Activated CD8-positive, alpha-beta memory T cell treated with anti-CD3 and anti-CD28 coated beads, Interleukin-2, amount 10 ng/mL, durations not matched to agents 7 days and 5 days (primary cell): ENCODE measurements at places on chromosomes 16 and 17. TPM values are rescaled to one million over a fixed set of nuclear protein-coding genes. Genes with fewer than 3 reads are reported as not detected.

GRCh38 chr17:43932357-43932756 is 9.9 kb downstream of the PPY start:
- no peak for DNase-seq

DNA sequence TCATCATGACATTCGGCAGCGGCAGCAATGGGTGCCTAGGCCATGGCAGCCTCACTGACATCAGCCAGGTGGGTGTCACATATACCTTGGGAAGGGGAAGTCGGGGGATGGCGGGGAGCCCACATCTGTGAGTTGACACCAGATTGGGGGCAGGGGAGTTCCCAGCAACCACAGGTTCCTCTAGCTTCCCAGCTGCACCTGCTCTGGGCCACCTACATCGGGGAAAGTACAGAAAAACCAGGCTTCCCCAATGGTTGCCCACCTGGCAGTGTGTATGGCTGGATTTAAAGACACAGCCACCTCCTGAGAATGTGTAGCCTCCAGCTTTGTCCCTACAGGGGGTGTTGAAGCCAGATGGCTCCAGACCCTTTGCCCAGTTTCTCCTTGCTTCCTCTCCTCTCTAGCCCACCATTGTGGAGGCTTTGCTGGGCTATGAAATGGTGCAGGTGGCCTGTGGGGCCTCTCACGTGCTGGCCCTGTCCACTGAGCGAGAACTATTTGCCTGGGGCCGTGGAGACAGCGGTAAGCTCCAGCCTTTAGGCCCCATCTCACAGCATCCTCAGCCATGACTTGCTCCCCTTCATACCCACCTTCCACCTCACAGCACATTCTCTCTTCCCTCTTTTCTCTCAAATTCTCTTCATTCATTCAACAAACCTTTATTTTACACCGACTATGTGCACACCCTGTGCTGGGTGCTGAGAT is 5.0 kb upstream of the TRAF4 start:
- no peak for DNase-seq

DNA sequence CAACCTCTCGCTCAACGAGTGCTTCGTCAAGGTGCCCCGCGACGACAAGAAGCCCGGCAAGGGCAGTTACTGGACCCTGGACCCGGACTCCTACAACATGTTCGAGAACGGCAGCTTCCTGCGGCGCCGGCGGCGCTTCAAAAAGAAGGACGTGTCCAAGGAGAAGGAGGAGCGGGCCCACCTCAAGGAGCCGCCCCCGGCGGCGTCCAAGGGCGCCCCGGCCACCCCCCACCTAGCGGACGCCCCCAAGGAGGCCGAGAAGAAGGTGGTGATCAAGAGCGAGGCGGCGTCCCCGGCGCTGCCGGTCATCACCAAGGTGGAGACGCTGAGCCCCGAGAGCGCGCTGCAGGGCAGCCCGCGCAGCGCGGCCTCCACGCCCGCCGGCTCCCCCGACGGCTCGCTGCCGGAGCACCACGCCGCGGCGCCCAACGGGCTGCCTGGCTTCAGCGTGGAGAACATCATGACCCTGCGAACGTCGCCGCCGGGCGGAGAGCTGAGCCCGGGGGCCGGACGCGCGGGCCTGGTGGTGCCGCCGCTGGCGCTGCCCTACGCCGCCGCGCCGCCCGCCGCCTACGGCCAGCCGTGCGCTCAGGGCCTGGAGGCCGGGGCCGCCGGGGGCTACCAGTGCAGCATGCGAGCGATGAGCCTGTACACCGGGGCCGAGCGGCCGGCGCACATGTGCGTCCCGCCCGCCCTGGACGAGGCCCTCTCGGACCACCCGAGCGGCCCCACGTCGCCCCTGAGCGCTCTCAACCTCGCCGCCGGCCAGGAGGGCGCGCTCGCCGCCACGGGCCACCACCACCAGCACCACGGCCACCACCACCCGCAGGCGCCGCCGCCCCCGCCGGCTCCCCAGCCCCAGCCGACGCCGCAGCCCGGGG is 1.3 kb downstream of the FOXC2 start:
- DNase-seq, result no peak

DNA sequence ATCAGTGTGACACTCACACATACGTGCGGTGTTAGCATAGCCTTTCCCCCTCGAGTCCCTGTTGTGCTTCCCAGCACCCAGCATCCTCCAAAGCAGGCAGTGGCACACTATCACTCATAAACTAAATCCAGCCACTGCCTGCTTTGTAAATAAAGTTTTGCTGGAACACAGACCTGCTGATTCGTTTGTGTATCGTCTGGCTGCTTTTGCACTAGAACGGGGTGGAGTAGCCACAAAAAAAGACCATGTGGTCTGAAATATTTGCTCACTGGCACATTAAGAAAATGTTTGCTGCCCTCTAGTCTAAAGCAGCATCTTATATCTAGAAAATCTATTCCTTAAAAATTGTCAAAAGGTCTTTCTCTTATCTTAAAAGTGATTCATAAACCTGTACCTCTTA is 341.2 kb upstream of the ZFHX3 start:
- DNase-seq, result no peak

DNA sequence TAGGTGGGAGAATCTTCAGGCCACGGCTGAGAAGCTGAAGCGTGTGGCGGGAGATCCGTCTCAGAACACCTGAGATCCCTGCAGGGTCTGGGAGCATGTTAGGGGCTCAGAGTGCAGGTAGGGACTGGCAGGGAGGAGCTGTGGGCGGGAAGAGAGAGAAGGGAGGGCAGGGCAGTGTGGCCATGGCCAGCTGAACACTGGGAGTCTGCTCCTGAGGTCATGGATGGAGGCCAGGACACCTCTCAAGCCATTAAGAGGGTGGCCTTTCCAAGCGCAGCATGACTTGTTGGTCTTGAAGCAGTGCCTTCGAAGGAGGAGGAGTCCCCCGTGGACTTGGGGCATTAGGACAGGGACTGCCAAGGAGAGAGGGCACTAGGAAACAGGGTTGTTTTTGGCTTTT is 23.7 kb downstream of the NAA60 start:
- no peak for DNase-seq

GRCh38 chr16:14151256-14152030 is 80.3 kb downstream of the MRTFB start:
- no peak for DNase-seq

- DNase-seq, result no peak
Measured at GRCh38 chr17:40325156-40326013, 16.4 kb downstream of the RARA start.

DBNDD1 gene
- not detected for total RNA-seq

GRCh38 chr17:14165616-14166015 is 71.0 kb downstream of the CDRT15 start:
- DNase-seq, result no peak

DNA sequence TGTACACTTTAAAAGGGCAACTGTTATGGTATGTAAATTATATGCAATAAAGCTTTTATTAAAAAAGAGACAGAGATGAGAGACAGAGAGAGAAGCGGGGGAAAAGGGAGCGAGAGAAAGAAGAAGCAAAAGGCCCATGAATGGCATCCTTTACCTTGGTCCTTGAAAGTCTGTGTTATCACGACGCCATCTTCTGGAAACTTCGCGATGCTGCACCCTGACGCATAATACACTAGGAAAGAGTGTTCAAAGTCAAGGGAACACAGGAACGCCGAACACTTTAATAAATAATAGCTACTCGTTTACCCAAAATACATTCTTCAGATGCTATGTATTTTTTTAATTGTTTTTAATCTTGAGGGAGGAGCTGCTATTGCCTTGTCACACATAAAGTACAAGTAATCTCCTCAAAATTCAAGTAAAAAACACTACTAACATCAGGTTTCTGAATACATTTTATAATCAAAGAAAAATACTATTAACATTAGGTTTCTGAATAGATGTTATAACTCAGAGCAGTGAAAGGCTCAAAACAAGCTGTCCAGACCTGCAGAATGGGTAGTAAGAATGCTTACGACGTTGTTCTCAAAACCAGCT is 23.0 kb upstream of the SLC38A8 start:
- peak; percentile 58 for DNase-seq

- no peak for DNase-seq
Measured at GRCh38 chr16:12675046-12675445, 128.6 kb downstream of the CPPED1 start.

PYDC1 gene
- total RNA-seq, result not detected

GRCh38 chr16:86076606-86077005 is 177.6 kb downstream of the IRF8 start:
- no peak for DNase-seq

GRCh38 chr17:75900691-75901533 is 3.8 kb downstream of the MRPL38 start:
- DNase-seq, result no peak

GRCh38 chr16:12539185-12539929 is 264.3 kb downstream of the CPPED1 start:
- DNase-seq, result peak; percentile 84

DNA sequence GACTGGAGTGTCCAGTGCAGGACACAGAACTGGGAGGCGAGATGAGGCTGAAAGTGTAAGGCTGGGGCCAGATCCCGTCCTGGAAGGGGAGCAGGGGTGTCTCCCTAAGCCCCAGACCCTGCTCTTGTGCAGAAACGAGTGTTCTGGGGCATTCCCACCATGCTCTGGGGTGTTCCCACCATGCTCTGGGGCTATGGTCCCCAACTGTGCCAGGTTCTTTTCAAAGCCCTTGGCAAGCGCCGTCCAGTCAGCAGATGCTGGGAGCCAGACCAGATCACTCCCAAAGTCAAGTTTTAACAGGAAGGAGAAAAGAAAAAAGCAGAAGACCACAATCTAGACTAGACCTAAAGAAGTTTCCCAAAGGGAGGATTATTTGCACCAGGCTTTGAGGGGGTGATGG is 2.5 kb downstream of the TAX1BP3 start:
- no peak for DNase-seq

DNA sequence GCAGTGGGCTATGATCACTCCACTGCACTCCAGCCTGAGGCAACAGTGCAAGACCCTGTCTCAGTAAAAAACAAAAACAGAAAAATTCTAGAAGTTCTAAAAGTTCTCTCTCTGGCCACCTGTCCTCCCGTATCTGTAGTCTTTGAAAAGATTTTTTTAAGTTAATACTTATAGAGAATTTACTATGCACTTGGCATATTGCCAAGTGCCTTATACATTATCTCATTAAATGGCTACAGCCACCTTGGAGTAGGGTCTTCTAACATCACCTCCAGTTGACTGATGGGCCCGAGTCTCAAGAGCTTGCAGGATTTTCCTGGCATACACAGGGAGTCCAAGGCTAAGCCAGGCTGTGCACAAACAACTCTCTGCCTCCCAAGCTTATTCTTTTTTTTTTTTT is 44.7 kb downstream of the TMEM186 start:
- no peak for DNase-seq

GRCh38 chr16:3492356-3492755 is 2.9 kb downstream of the C16orf90 start:
- no peak for DNase-seq

DNA sequence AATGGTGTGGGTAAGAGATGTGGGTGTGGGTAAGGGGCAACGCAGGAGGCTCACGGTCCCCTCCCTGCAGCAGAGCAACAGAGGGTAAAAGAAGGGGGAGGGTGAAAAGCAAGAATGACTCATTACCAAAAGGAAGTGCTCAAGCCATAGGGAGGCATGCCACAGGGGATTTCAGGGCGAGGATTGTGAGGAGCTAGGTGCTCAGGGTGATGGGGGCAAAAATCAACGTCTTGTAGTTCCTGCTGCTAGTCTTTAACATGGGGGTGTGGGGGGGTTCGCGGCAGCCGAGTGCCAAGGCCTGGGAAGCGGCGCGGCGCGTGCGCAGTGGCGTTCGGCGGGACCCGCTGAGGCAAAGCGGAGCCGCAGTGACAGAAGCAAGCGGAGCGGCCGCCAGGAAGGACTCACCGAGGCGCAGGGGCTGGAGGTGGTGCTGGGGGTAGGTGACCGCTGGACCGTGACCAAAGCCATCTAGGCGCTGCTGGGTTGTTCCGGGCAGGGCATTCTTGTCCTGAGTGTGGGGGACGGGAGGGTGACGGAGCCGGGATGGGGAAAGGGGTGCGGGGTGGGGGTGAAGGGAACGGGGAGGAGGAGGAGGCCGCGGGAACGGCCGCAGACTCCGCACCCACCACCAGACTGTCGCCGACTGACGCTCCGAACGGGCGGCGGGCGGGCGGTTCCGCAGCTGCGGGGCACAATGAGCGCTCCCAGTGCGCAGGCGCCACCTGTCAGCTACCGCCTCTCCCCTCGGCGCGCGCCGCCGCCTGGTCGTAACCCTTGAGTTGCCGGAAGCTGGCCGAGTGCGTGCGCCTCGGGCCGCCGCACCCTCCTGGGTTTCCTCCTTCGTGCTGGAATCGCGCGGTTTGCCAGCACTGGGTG is at the start of gene SSH2:
SSH2 (minus strand) TSS at position 696 of the 876 bp plus-strand sequence; CDS start at position 468, 228 bp downstream.
- peak; percentile 93 for DNase-seq

DNA sequence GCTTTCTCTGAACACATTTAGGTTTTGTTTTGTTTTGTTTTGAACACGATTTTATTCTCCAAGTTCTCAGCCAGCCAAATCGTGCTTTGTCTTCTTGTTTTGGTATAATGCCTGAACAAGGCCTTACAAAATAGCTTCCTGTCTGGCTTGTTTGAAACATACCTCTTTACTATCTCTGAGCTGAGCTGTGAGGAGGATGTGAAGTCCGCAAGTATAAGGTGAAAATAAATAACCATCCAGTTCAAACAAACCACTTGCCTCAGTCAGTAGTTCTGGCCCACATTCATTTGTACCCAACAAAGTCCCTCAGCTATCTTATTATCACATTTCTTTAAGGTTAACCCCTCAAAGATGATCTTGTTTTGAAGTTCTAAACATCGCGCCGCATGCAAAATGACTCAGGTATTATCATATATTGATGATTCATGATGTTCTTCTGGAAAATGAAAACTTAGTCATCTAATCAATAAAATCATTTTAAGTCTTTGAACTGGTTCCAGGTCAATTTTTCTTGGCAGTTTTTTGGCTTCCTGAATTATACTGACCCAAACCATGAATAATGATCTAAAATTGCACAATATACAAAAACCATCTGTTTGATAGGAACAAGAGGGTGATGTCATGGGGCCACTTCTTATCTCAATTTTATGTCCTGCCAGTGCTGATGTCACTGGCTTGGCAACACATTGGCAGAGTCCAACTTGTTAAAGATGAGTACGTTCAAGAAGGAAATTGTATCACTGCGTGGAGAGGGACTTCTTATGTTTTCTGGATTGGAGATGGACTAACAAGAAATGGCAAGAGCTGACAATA is 694.3 kb downstream of the KCNJ2 start:
- DNase-seq, result no peak

MPP2 gene
- total RNA-seq, result 0.56 TPM

DNA sequence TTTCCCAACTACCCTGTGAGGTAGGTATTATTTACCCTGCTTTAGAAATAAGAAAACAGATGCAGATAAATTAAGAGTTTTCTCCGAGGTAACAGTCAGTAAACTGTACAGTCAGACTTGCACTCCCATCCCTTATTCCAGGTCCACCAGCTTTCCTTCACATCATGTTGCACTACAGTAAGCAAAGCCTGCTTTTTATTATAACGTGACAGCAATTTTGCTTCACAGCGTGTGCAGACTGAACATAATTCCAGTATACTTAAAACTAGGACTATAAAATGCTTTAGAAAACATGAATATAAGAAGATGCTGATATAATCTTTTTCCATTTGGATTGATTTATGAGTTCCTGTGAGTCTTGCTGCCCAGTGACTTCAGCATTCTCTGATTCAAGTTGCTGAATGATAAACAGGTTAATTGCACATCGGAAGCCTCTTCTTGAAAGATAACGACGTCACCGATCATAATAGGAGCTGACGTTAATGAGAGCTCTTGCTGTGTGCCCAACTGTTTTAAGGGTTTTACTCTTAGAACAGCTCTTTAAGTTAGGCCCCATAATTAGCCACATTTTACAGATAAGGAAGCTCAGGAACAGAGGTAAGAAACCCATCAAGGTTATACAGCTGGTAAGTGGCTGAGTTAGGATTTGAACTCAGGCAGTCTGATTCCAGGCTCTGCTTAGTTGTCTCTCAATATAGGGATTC is 1.4 kb downstream of the LIG3 start:
- no peak for DNase-seq

GRCh38 chr17:81277421-81277820 is 17.7 kb downstream of the SLC38A10 start:
- no peak for DNase-seq

GRCh38 chr16:67825119-67825518 is 17.0 kb upstream of the THAP11 start:
- no peak for DNase-seq
